Stimulated activated CD8-positive, alpha-beta memory T cell treated with anti-CD3 and anti-CD28 coated beads, Interleukin-2, amount 100 ng/mL, for 1 hour (primary cell): ENCODE measurements at places on chromosomes 12 and 14.

- DNase-seq, result no peak
Observed at GRCh38 chr14:94028450-94028826, 2.3 kb downstream of the OTUB2 start.

GRCh38 chr12:96400631-96401075, 414 bp upstream of the CDK17 start:
- no peak for DNase-seq

- no peak for DNase-seq
Observed at GRCh38 chr14:35406506-35407305, 2.2 kb upstream of the NFKBIA start.

GRCh38 chr14:94769391-94770250, at the start of gene GSC:
TSS of gene GSC (minus strand) at chr14:94770113. CDS start at chr14:94770015, 98 bp downstream.
- DNase-seq, result no peak

GRCh38 chr12:118206107-118206412, 70.1 kb downstream of the PEBP1 start:
- DNase-seq, result no peak
